NCI-H1694 (cell line): ENCODE measurements at places on chromosomes 1 and 21.
A peak's percentile ranks its signal among the peaks of the same experiment; 100 is the strongest.

GRCh38 chr1:214102907-214103306 lies 115.1 kb downstream of the PROX1 start:
- DNase-seq, result no peak

DNA sequence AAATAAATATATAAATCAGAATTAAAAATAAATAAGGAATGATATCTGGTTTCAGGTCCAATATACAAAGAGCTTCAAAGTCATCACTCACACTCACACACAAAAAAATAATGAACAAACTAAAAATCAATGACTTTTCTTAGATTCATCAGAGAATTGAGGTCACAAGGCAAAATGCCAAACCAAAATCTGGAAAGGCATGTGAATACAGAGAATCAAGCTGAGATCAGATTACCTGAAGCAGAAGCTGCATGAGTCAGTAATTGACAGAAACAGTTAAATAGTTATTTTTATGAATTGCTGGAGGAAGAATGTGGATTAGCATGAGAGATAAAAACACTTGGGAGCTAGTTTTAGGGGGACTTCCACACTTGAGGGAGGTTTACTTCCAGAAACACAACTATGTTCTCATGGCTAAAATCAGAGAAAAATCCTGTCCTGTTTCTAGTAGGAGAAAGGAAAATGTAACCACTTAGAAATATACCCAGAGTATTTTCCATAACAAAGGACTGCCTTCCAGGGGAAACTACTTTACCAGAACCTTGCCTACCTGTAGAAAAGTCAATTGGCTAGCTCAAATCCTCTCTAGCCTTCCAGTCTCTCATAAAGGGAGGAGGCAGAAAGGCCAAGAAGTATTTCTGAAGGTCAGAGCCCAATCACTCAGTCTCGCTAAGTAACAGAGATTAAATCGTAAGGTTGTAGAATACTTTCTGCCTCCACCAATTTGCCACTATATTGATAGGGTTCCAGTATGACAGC lies 536.6 kb upstream of the NR5A2 start:
- DNase-seq, result no peak

- DNase-seq, result peak; percentile 78
Observed at GRCh38 chr1:53286955-53287354, 40.9 kb downstream of the LRP8 start.

- DNase-seq, result no peak
Observed at GRCh38 chr1:101200513-101200912, 36.3 kb upstream of the S1PR1 start.

DNA sequence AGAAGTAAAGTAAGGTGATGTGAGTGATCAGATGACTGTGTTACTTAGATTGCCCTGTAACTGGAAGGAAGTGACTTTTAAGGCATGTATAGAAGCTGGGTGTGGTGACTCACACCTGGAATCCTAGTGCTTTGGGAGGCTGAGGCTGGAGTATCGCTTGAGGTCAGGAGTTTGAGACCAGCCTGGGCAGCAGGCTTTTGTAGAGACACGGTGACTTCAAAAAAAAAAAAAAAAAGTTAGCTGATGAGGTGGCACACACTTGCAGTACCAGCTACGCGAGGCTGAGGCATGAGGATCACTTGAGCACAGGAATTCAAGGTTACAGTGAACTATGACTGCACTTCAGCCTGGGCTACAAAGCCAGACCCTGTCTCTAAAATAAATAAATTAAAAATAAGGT lies 2.3 kb upstream of the USP16 start:
- no peak for DNase-seq

- peak; percentile 33 for DNase-seq
Observed at GRCh38 chr1:226064816-226065248, 2.3 kb downstream of the H3-3A start.

DNA sequence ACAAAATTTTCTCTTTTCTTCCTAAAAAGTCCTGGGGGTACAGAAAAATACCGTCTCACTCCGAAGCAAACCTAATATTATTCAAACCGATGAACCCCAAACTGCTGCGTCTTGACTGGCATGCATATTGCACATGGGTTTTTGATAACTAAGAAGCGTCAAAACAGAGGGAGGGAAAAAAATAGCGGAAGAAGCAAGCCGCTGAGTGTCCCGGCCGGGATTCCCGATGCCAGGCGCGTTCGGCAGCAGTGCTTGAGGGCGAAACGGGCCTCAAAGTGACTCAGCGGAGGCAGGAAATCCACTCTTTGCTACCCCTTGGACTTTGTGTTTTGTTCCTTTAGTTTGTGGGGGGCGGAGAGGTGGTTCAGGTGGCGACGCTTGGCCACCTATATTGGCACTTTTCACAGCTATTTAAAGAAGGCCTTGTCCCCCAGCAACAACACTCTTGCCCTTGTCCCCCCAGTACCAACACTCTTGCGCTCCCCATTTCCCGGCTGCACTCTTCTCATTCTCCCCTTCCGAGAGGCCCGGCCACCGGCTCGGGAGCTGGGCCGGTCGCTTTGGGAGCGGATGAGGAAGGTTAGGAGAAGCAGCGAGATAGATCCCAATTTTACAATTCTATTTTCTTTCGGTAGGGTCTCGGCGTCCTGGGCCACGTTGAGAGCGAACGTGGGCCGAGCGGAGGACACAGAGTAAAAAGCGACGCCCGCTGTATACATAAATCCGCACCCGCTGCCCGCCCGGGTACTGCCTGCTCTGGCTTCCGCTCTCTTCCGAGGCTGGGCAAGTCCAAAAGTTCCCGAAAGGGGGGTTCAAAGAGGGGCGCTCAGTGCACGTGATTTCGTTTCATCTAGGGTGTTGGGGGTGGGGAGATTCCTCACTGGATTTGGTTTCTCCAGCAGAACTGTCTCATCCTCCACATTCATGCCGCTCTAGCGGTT lies 2.5 kb downstream of the LMX1A start:
- no peak for DNase-seq

- no peak for DNase-seq
Observed at GRCh38 chr1:190179817-190180216, 297.8 kb downstream of the BRINP3 start.

DNA sequence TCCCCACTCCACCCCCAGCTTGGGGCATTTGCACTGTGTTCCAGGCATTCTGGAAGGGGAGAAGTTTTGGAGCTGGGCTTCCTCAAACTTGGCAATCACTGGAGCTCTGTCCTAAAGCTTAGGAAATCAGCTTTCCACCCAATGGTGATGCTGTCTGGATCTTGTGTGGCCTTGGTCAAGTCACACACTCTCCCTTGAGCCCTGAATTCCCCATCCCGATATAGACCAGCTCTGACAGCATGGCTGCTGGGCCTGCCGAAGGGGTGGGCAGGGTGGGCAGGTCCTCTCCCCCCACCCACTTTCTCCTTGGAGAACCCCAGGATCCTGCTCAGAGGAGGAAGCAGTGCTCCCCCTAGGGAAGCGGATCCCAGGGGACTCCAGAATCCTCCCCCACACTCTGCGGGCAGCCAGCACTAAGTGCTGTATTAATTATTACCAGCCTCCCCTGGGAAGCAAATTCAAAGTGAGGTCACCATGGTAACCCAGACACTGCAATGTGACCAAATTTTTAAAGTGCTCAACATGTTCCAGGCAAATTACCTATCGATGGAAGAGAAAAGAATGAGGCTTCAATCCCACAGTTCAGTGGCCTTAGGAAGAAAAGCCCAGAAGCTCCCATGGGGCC lies 21.3 kb upstream of the LDLRAP1 start:
- no peak for DNase-seq

DNA sequence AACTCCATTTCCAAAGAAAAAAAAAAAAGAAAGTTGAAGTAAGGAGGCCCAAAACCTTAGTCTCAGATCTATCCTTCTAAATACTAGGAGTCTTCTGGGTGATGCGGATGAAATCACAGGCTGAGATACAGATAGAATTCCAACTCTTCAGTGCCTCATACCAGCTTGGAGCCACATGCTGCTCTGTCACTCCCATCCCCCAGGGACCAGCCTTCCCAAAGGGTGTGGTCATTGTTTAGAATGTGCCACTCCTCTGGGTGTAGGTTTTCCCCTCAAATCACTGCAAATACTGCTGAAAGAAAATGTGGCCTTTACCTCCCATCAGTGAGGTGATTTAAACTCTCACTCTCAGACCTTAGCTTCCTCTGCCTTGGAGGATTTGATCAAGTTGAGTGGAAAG lies 112.9 kb downstream of the CDC7 start:
- DNase-seq, result no peak

- no peak for DNase-seq
Observed at GRCh38 chr1:64251971-64252370, 48.5 kb downstream of the UBE2U start.

DNA sequence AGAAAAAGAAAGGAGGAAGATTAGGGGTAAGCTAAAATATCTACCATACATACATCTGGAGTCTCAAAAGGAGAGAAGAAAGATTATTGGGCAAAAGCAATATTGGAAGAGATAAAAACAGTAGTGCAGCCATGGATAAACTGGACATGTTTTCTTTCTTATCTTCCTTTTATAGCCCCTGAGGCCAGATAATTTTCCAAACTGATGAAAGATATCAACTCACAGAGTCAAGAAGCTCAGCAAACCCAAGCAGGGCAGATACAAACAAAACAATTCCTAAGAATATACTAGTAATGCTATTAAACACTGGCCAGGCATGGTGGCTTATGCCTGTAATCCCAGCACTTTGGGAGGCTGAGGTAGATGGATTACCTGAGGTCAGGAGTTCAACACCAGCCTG lies 5.8 kb upstream of the PSMB4 start:
- DNase-seq, result no peak

GRCh38 chr21:39384674-39385298 lies 35.9 kb upstream of the HMGN1 start:
- DNase-seq, result no peak

DNA sequence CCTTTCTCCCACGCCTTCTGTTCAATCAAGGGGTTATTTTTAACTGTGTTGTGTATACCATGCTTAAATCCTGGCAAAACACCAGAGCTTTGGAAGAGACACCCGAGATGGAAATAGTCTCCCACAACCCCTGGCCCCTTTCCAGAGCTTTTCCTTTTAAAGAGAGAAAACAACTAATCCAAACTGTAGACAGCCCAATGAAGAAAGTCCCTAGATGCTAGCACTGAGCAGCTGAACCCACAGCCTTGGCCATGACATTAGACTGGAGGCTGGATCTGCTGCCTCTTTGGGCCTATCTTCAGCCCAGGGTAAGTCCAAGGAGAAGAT lies 64.9 kb upstream of the ARTN start:
- DNase-seq, result peak; percentile 61

- DNase-seq, result no peak
Observed at GRCh38 chr1:226604560-226605317, 56.2 kb downstream of the STUM start.
